Activated CD8-positive, alpha-beta T cell treated with anti-CD3 and anti-CD28 coated beads, Interleukin-2, amount 10 ng/mL, durations not matched to agents 7 days and 5 days (primary cell): ENCODE measurements at places on chromosomes 1 and 21. TPM values are rescaled to one million over a fixed set of nuclear protein-coding genes. Genes with fewer than 3 reads are reported as not detected.

TMEM125 gene
- not detected for total RNA-seq

B4GALT2 gene
- 20.1 TPM for total RNA-seq

HSPA6 gene
- total RNA-seq, result 0.94 TPM

PLA2G2C gene
- not detected for total RNA-seq

CACNA1S gene
- not detected for total RNA-seq
